ENCODE measurements at places on chromosomes 12 and 14.

- no peak for DNase-seq
Observed at GRCh38 chr12:74171478-74171909, 366.1 kb upstream of the ATXN7L3B start.

DNA sequence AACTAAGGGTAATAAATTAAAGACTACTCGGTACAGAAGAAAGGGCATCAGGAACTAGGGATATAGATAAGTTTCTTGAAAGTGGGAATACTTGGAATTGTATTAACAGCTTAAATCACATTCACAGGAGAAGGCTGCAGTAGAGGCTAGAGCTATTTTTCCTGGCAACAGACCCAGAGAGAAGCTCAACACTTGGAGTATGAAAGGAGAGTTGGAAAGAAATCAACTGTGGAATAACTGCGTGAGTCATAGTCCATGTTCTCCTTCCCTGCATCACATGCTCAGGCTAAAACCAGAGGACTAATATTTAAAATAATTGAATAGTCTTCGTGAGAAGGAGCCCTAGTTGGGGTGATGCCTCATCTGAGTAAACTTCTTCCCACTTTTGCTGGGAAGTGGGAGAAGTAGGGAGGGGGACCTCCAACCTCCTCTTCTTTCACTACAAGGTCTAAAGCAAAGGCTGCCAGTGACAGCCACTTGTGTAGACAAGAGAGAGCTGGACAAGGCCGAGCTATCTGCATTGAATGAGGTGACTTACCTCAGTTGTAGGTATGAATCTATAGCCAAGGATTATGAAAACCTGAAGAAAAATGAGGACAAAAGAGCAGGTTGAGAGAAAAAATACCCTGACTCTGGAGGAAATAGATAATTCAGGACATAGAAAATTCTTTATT lies 32.7 kb downstream of the DYRK2 start:
- peak; percentile 14 for DNase-seq

- no peak for DNase-seq
Observed at GRCh38 chr12:45182511-45182910, 33.4 kb upstream of the ANO6 start.

GRCh38 chr12:80293759-80294158 lies 150.3 kb upstream of the PTPRQ start:
- DNase-seq, result no peak
